ENCODE measurements at places on chromosomes 4 and X.

- no peak for DNase-seq
Measured at GRCh38 chr4:587671-588350, 11.7 kb upstream of the TMEM271 start.

DNA sequence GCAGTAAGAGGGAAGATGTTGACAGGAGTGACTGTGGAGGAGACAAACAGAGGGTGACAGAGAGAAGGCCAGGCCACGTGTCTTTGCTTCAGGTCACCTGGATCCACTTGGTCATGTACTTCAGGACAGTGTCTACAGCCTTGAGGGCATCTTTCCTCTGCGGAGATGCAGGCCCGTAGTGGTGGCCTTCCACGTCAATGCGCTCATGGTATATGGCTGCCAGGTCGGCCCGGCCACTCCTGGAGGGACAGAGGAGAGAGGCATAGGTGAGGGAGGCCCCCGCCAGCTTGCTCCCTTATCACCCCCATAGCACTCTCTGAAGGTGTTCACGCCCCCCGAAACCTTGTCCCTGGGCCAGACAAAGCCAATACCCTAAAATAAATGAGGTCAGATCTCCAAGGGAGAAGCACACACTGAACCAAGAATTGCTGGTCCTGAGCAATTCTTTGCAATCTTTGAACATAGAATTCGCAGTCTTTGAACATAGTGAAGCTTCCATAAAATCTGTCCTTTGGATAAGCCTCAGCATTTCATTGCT, 99.9 kb downstream of the ENPP6 start:
- no peak for DNase-seq

DNA sequence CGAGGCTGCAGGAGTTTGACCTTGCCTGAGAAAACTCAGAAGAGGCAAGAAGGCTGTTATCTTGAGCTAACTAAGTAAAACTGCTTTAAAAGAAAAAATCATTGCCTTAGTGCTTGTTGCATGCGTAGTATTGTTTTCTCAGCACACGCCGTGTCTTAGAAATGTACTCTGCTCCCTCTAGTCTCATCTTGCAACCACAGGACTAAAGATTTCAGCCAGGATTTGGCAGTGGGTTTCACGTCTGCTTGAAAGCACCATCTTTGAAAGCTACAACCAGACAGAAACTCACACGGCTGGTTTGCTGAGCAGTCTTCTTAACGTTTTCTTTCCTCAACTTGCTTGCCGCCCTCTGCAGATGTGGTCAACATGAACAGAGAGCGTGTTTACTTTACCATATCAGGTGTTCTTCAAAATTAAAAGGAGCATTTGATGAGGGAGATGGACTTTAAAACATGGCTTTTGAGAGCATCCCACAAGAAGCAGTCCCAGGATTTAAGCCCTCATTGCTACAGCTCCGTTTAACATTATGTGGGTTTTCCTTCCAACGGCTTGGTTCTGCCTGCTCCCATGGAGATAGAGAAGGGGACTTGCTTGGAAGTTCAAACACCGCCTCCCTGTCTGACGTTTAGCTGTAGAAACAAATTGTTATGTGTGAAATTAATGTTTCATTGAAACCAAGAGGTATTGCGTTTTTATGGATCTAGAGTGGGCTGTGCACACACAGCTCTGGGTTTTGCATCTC, 3.4 kb downstream of the SORCS2 start:
- DNase-seq: no peak

- DNase-seq: no peak
Measured at GRCh38 chr4:16952896-16953630, 54.6 kb upstream of the LDB2 start.

GRCh38 chrX:123184866-123185276, 793 bp downstream of the GRIA3 start:
- DNase-seq: no peak

Measured in GM12865 (cell line).